ENCODE measurements at places on chromosomes 13 and 19.

GRCh38 chr13:75847588-75847987, 211.5 kb downstream of the LMO7 start:
- no peak for DNase-seq

DNA sequence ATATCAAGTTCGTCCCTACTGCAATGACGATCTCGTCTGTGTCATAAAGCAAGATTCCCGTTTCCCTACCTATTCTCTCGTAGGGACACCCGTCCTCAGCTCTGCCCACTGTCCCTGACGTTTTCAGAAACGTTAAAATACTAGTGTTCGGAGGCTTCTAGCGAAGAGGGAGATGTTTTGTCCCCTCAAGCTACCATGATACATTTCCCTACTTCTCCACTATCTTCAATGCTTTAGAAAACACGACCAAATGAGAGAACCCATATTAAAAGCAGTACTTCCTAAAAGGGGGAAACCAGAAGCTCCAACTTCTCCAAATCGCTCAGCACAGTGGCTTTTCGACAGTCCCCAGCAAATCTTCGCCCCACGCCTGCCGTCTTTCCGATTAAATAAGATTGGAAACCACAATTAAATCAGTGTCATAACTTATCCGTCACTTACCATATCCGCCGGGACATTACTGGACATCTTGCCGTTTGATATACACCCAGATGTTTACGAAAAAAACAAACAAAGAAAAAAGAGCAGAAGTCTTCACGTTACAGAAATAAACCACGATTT, 1.3 kb downstream of the UBL3 start:
- DNase-seq: peak; percentile 37

- no peak for DNase-seq
Measured at GRCh38 chr19:21492947-21493906, 12.2 kb upstream of the ZNF429 start.

- DNase-seq: no peak
Measured at GRCh38 chr13:79222427-79223205, 183.4 kb downstream of the RBM26 start.

- no peak for DNase-seq
Measured at GRCh38 chr19:1231729-1232637, 5.8 kb downstream of the CBARP start.

GRCh38 chr13:33676045-33676989, 141.6 kb upstream of the RFC3 start:
- DNase-seq: no peak

GRCh38 chr19:28319227-28319626, 893.7 kb downstream of the UQCRFS1 start:
- no peak for DNase-seq

DNA sequence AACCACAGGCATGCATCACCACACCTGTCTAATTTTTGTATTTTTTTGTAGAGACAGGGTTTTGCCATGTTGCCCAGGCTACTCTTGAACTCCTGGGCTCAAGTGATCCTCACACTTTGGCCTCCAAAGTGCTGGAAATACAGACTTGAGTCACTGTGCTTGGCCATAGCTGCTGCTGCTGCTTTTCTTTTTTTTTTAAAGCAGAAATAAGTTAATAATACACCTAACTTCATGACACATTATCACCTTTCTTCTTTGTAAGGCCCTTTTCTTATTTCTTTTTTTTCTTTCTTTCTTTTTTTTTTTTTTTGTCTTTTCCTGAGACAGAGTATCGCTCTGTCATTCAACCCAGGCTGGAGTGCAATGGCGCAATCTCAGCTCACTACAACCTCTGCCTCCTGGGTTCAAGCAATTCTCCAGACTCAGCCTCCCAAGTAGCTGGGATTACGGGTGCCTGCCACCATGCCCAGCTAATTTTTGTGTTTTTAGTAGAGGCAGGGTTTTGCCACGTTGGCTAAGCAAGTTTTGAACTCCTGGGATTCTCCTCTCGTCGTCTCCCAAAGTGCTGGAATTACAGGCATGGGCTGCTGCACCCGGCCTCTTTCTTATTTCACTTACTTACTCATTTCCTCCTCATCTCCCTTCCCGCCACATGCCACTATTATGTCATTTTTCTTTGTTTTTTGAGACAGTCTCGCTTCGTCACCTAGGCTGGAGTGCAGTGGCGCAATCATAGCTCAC, 8.7 kb downstream of the SHKBP1 start:
- no peak for DNase-seq

- no peak for DNase-seq
Measured at GRCh38 chr13:86052141-86052540, 252.9 kb upstream of the SLITRK6 start.

- DNase-seq: no peak
Measured at GRCh38 chr13:66200555-66200954, 1029.6 kb downstream of the PCDH9 start.

DNA sequence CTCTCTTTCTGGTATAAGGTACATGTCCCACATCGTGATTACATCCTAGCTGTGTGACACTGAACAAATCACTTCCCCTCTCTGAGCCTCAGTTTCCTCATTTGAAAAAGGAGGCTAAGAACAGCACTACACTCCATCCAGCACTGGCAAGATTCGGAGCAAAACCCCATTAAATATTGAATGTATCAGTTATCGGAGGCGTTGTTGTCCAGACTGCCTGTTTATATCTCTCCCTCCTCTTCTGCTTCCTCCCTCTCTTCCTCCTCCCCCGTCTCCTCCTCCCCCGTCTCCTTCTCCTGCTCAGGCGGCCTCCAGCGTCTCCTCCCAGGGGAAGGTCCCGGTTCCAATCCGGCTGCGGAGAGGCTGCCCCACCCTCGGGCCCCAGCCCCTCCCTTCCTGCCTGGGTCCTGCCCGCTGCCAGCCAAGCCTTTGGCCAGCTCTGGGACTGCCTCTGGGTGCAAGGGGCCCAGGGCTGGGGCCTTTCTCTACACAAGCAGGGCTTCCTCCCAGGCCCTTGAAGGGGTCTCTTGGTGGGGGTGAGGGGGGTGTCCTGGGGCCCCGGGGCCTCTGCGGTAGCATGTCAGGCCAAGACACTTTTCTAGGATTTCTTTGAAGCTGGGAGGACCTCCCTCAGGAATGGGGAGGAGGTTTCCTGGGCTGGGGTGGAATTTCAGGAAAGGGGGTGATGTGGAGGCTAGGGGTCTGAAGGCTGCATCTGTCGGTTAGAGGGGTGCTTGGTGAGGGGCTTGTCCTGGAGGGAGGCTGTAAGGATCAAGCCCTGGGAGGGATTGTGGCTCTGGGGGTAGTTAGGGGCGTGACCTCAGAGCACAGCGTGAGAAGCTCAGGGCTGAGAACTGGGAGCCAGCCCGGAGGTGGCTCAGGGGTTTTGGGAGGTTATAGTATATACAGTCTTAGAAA, 1.9 kb downstream of the RRAS start:
- DNase-seq: no peak

GRCh38 chr13:65725006-65725405, 1505.1 kb downstream of the PCDH9 start:
- DNase-seq: no peak

GRCh38 chr13:99279637-99280036, 21.5 kb upstream of the GPR18 start:
- DNase-seq: no peak

GRCh38 chr13:112843392-112844111, 125.5 kb upstream of the MCF2L start:
- no peak for DNase-seq

- peak; percentile 90 for DNase-seq
Measured at GRCh38 chr19:38506723-38507550, 73.4 kb downstream of the RYR1 start.

DNA sequence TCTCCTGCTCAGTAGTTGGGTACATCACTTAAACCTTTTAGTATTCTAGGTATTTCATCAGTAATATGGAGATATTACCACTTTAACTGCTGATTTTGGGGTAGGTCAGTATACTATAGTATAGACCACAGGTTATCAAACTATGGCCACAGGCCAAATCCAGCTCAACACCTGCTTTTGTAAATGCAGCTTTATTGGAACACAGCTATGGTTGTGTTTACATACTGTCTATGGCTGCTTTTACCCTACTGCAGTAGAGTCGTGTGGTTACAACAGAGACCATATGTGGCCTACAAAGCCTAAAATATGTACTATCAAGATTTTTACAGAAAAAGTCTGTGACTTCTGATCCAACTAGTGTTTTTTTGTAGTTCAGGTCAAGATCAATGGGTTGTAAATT, 10.3 kb downstream of the COG6 start:
- DNase-seq: no peak

GRCh38 chr13:32737679-32738078, 151.4 kb downstream of the PDS5B start:
- no peak for DNase-seq

- DNase-seq: no peak
Measured at GRCh38 chr13:62019858-62020257, 604.2 kb upstream of the PCDH20 start.

GRCh38 chr13:65836066-65836465, 1394.1 kb downstream of the PCDH9 start:
- DNase-seq: no peak

DNA sequence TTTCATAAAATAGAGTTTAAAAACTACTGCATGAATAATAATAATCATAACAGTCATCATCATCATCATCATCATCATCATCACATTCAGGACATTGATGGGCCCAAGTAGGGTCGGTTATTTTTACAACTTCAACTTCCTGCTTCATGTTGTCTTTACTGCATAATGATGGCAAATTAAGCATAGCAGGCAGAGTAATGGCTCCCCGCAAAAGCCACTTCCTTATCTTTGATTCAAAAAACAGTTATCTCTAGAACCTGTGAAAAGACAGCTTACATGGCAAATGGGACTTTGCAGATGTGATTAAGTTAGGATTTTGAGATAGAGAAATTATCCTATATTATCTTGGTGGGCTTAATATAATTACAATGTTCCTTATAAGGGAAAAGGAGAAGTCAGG, 792.9 kb downstream of the LIG4 start:
- no peak for DNase-seq

- DNase-seq: no peak
Measured at GRCh38 chr19:1858412-1859081, 4.8 kb downstream of the KLF16 start.

GRCh38 chr19:39408392-39409207, 2.0 kb downstream of the ZFP36 start:
- peak; percentile 25 for DNase-seq

GRCh38 chr13:43776501-43777079, 10.2 kb downstream of the ENOX1 start:
- DNase-seq: no peak

DNA sequence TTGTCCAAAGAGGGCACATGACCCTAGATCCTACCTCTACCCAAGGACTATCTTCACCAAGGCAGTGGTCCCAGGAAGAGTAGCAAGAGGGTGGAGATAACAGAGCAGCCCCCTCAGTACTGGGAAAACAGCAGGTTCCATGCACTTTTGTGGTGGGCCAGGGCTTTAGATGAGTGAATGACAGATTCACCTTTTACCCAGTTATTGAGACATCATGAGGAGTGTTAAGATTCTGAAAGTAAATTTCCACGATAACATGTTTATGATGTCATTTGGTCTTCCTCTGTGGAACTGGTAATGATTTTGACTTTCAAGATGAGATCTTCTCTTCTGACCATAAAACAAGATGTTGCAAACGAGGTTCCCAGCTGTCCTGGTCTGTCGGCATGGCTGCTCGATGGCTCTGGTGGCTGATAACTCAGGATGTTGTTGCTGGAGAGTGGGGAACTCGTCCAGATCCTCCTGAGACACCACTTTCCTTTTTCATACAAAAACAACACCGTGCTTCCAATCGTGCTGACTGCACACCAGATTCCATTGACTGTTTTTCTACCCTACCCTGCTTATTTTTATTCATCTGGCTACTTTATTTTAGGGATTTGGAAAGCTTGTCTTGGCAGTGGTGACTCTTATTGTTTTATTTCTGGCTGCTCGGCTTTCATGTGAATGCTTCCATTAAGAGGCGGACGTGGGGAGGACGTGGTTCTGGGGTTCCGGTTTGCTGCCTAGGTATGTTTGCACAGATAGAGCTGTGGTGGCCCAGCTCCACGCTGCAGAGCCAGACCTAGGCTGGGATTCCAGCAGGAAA, 88.5 kb downstream of the LRCH1 start:
- no peak for DNase-seq

- peak; percentile 26 for DNase-seq
Measured at GRCh38 chr19:57465680-57466381, 8.9 kb upstream of the VN1R1 start.

GRCh38 chr13:110410936-110411687, 104.0 kb downstream of the COL4A2 start:
- no peak for DNase-seq

- no peak for DNase-seq
Measured at GRCh38 chr13:111215081-111216047, 100.3 kb downstream of the ARHGEF7 start.

DNA sequence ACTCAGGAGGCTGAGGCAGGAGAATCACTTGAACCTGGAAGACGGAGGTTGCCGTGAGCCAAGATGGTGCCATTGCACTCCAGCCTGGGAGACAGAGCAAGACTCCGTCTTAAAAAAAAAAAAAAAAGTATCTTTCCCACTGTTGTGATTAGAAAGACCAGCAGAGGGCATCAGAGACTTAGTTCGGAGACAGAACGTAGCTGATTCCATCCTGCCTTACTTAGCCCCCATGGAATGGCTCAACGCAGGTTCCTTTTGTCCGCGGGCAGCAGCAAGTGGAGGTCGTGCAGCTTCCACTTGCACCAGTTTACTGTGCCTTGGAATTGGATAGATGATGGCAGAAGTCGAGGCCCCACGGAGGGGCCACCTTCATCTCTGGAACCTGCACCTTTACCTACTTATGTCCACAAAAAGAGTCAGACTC, 8.1 kb downstream of the TIMM29 start:
- peak; percentile 22 for DNase-seq

- no peak for DNase-seq
Measured at GRCh38 chr13:79525064-79525857, 44.3 kb downstream of the NDFIP2 start.

GRCh38 chr19:7869910-7870511, 4.2 kb downstream of the PRR36 start:
- DNase-seq: peak; percentile 55

DNA sequence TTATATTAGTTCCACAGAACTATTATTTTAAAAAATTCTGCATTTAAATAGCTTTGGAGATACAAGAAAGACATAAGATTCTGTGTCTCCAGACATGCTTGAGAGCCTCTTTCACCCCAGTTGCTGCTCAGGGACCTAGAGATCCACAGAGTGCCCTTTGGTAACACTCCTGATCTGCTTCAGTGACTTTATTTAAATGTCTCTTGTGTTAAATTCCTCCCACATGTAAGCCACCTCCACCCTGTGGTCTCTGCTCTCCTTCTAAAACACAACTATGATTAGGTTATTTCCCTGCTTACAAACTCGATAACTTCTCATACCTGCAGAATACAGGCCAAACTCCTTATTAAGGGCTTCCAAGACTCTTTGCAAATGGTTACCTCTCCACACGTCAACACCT, 141.0 kb downstream of the RFC3 start:
- no peak for DNase-seq

All from activated naive CD4-positive, alpha-beta T cell treated with Interleukin-2 at 50 U/mL for 16 hours (primary cell).